ENCODE measurements at places on chromosomes 13 and 19. TPM values are rescaled to one million over a fixed set of nuclear protein-coding genes. Genes with fewer than 3 reads are reported as not detected.

GRCh38 chr13:99295488-99296252 lies 11.5 kb downstream of the GPR183 start:
- no peak for DNase-seq

DNA sequence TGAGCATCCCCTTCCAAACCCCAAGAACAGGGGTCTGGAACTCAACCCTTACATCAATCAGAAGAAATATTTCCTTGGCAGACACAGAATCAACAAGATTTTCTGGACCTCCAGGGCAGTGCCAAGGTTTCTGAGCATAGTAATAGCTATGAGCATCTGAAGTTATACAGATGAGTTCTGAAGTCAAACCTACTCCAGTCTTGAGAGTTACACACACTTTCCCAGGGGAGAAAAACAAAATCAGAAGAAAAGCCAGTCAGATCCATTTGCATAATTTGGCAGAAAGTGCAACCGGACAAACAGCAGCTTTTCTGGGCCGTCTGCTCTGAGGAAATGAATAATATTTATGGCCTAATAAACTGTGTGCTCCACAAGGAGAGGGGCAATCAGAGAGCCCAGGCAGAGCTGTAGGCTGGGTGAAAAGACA lies 93.1 kb downstream of the KL start:
- no peak for DNase-seq

DNA sequence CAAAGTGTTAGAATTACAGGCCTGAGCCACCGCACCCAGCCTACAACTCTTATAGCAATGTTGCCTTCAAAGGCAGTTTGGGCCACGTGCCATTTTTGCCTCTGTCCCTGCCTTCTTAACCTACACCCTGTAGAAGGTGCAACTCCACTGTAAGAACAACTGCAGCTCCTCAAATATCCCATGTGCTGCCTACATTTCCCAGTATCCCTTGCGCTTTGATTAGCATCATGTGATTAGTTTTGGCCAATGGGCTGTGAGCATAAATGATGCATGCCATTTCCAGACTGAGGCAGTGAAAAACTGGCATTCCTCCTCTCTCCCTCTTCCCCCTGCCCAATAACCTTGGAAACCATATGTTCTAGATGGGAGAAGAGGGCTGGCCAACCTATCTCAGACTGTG lies 75.2 kb upstream of the MRI1 start:
- DNase-seq, result no peak

DNA sequence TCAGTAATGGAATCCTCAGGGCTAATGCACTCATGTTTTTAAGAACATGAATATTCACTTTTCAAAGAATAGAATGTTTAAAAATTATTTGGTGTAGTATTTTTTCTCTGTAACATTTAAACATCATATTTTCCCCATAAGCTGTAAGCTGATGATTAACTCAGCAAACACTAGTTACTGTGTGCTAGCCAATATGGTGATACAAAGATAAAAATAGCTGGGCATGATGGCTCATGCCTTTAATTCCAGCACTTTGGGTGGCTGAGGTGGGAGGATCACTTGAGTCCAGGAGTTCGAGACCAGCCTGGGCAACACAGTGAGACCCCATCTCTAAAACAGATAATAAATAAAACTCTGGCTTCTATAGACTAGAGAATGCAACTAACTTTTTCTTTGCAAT lies 13.2 kb downstream of the RNF17 start:
- DNase-seq, result no peak

GRCh38 chr19:30226464-30227011 lies 145.6 kb upstream of the ZNF536 start:
- DNase-seq, result no peak

DNA sequence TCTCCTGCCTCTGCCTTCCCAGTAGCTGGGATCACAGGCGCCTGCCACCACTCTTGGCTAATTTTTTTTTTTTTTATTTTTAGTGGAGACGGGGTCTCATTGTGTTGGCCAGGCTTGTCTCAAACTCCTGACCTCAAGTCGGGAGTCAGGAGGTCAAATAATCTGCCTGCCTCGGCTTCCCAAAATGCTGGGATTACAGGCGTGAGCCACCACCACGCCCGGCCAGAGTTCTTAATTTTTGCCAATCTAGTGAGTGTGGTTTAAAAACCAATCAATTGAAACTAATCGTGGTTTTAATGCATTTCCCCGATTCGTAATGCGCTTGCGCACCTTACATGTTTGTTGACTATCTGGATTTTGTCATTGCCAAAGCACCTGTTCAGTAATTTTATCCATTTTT lies 37.0 kb downstream of the SKA3 start:
- no peak for DNase-seq

DNA sequence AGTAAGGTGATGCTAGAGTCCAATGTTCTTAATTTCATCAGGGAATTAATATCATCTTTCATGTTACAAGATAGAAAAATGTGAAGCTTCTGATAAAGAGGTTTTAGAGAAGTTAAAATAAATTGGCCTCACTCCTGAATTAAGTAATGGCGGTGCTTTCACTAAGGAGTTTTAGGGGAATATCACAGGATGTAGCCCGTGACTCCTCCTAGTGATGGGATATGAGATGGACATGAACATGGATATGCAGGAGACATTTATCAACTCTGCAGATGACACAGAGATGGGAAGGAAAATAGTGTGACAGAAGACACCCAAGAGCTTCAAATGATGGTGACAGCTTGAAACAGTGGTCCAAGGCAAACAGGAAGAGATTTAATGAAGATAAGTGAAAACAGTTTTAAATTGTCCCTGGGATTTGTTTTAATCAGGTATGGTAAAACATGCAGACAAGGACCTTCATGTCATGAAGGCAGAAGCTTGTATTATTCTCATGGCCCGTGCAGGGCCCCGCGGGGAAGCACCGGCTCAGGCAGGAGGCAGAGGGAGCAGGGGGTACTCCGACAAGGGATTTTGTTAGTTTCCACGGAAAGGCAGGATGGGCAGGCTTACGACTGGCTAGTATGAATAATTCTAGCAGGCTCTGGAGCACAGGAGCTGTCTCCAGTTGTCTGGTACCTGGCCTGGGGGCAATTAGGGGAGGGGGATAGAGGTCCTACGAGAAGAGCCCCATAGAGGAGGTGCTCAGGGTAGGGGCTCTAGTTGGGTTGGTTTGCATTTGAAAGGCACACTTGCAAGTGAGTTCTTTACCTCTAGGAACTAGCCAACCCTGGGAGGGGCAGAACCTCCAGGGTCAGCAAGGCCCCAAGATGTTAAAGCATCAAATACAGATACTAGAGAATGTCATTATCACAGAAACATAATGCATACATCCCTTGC lies 38.7 kb upstream of the FARP1 start:
- no peak for DNase-seq

GRCh38 chr19:18762125-18763023 lies 28.7 kb downstream of the COMP start:
- peak; percentile 68 for DNase-seq

GRCh38 chr19:42153672-42154433 lies 21.6 kb upstream of the POU2F2 start:
- no peak for DNase-seq

GRCh38 chr13:112773601-112774447 lies 84.0 kb downstream of the ATP11A start:
- DNase-seq, result no peak

GRCh38 chr13:27578121-27579030 lies 42.0 kb downstream of the LNX2 start:
- DNase-seq, result no peak

GRCh38 chr13:21371011-21371410 lies 88.1 kb downstream of the ZDHHC20 start:
- peak; percentile 10 for DNase-seq

- DNase-seq, result no peak
Measured at GRCh38 chr19:40601134-40601974, at the start of gene LTBP4. Gene LTBP4 (plus strand): TSS chr19:40601369. CDS start chr19:40601388, 19 bp downstream.

DNA sequence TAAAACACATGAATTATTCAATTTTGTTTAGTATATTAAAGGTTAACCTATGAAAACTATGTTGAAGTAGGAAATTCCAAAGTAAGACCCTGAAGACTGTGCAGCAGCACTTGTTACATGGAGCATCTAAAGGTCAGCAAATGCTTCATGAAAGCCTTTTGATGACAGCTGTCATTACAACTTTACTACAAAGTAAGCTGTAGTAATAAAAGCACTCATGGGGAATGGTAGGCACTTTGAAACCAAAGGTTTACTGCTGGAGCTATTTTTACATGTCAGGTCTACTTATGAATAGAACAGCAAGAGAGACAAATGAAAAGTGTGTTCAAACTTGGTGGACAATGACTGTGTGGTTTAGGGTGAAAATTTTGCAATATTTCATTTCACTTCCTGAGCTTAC lies 672.5 kb upstream of the PCDH20 start:
- no peak for DNase-seq

DNA sequence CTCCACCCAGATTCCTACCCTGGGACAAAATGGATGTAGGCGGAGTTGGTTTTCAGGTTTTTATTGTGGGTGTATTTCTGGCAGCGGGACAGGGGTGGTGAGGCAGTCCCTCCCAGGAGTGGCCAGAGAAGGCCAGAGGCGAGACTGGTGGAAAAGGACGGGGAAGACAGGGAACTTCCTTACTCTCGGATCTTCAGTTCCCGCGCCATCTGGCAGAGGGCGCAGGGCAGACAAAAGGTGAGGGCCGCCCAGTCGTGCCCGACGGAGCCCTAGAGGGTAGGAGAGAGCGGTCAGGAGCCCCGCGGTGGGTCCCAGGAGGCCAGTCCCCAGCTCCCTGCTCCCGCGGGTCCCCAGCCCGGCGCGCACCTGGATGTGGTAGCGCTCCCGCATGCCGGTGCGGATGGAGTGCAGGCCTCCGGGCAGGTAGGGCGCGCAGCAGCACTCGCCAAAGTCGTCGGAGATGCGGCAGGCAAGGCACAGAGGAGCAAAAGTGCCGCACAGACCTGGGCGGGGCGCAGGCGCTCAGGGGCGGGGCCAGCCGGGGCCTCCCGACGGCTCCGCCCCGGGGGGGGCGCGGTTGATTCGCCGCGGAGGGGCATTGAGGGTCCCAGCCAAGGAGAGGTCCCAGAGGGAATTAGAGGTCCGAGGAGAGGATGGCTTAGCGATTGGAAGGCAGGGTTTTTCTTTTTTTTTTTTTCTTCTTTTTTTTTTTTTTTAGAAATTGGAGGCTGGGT lies 3.0 kb downstream of the CNFN start:
- DNase-seq, result no peak

DNA sequence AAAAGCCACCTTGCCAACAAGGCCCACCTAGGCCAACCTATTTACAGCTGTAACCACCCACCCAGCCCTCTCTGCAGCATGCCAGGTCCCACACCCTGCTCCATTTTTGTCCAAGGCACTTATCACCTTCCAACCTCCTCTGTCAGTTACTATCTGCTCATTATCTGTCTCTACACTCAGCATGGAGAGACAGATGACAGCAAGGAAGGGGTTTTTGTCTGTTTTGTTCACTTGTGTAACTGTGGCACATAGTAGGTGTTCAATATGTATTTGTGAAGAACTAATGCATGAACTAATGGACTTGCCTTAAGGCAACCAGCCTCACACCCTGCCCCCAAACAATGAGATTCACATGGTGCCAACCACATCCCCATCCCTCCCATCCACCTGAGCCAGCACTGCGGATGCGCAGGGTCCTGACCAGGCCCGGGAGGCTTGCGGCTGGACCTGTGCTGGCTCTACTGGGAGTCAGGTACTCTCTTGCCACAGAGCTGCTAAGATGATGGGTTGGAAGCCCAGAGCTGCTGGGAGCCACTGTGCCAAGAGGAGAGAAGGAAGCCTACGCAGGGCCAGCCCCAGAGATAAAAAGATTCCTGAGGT lies 17.3 kb downstream of the DEDD2 start:
- DNase-seq, result no peak

DNA sequence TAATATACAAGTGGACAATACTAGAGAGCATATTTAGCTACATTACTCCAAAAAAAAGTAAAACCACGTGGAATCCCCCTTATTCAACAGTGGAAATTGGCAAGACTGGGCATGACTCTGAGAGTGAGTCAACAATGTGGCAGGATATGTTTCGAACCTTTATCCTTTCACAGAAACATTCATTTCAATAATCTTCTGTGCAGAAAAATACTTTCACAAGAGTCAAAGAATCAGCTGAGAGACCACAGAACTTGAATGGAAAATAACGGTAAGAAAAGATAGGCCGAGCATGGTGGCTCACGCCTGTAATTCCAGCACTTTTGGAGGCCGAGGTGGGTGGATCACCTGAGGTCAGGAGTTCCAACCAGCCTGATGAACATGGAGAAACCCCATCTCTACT lies 25.1 kb upstream of the CD70 start:
- DNase-seq, result no peak

GRCh38 chr13:35917942-35918645 lies 213.1 kb downstream of the DCLK1 start:
- DNase-seq, result no peak

DNA sequence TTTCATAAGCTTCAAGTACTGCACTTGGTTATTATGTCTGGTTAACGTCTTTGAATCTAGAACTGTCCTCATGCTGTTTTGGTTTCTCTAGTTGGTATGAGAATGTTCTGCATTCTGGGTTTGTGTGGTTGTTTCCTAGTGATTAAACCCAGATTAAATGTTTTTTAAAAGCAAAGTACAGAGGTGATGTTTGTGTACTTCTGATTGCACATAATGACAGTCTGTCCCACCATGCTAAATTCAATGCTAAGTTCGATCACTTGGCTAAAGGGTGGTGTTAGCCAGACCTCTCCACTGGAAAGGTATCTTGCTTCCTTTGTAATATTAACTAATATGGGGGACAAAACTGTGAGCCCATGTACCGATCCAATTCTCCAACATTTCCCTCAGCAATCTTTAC lies 14.6 kb downstream of the N4BP2L1 start:
- no peak for DNase-seq

DNA sequence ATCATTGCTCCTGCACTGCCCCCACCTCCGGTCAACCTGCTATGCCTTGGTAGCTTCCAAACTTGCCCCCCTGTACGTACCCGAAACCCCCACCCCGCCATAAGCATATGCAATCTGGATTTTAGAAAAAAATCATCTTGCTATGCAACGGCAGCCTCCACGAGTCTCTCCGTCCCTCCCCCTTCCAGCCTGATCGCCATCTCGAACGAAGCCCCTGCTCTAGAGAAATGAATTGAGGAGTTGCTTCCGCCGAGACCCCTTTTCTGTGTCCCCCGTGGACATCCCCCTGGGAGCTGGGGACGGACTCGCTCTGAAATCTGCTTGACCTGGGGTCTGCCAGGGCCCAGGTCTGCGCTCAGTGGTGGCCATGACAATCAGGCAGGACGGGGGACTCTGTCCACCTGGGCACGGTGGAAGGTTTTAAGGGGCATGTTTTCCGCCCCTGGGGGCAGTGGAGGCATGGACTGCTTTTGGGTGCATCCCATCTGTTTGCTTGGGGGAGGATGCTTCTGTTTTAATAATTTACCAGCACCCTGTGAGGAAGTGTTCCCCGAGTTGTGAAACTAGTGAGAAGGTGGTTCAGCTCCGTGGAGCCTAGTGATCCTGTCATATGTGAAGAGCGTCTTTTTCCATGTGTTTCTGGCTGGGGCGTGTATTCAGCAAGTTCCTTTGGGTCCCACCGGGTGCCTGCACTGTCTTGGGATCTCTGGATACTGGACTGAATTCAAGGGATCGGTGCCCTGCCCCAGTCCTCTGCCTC lies 1.0 kb downstream of the KDM4B start:
- no peak for DNase-seq

- no peak for DNase-seq
Measured at GRCh38 chr13:50842251-50842989, 1.1 kb downstream of the DLEU7 start.

GRCh38 chr19:40741527-40742390 lies 8.5 kb downstream of the ACTMAP start:
- no peak for DNase-seq

The IL4I1 gene
- polyA plus RNA-seq, result 0.78 TPM

The LMTK3 gene
- polyA plus RNA-seq, result 0.16 TPM

The KLK8 gene
- 1.8 TPM for polyA plus RNA-seq

The LILRB5 gene
- 8.9 TPM for polyA plus RNA-seq

The POP4 gene
- polyA plus RNA-seq, result 44.1 TPM

The BRSK1 gene
- 6.5 TPM for polyA plus RNA-seq
